A549 treated with CORT108297 at 1 μM for 4 hours (cell line): ENCODE measurements at places on chromosomes 7 and 10. TPM values are rescaled to one million over a fixed set of nuclear protein-coding genes. Genes with fewer than 3 reads are reported as not detected.

BMI1 gene
- total RNA-seq: 37.5 to 49.4 TPM (median 40.2 TPM) in 5 replicates

PON1 gene
- total RNA-seq: 0.29 to 1.2 TPM (median 0.68 TPM) in 5 replicates

BMPER gene
- total RNA-seq: 6.0 to 10.3 TPM (median 7.0 TPM) in 5 replicates

SYCE1 gene
- total RNA-seq: not detected in 5 replicates

MMP21 gene
- 0.04 to 0.06 TPM in 2 of 5 replicates, not detected in the others for total RNA-seq

AKR1C4 gene
- total RNA-seq: 0.22 to 0.42 TPM (median 0.30 TPM) in 5 replicates

ABCA13 gene
- 0.01 to 0.16 TPM (median 0.08 TPM) in 5 replicates for total RNA-seq

PON3 gene
- 31.2 to 39.6 TPM (median 33.8 TPM) in 5 replicates for total RNA-seq

CCL24 gene
- total RNA-seq: not detected in 5 replicates

FAM24B gene
- 14.1 to 15.2 TPM (median 15.0 TPM) in 5 replicates for total RNA-seq

SKAP2 gene
- 12.4 to 18.9 TPM (median 17.8 TPM) in 5 replicates for total RNA-seq

SMC3 gene
- 37.9 to 67.9 TPM (median 45.2 TPM) in 5 replicates for total RNA-seq

CYP2C19 gene
- total RNA-seq: not detected in 5 replicates

MOGAT3 gene
- total RNA-seq: not detected in 5 replicates

ADGRA1 gene
- 0.05 to 0.16 TPM (median 0.09 TPM) in 4 of 5 replicates, not detected in the other for total RNA-seq

HGF gene
- 0.01 to 0.10 TPM in 2 of 5 replicates, not detected in the others for total RNA-seq

FAM13C gene
- total RNA-seq: 0.06 to 0.23 TPM (median 0.09 TPM) in 5 replicates

SVIL gene
- 18.1 to 25.2 TPM (median 20.1 TPM) in 5 replicates for total RNA-seq

CYP3A5 gene
- total RNA-seq: 1.3 to 2.5 TPM (median 1.9 TPM) in 5 replicates
